ENCODE measurements at places on chromosomes 1 and 21.

GRCh38 chr1:17596186-17596585 lies 56.7 kb downstream of the ARHGEF10L start:
- DNase-seq: no peak

- DNase-seq: no peak
Observed at GRCh38 chr1:165376041-165376810, 19.7 kb upstream of the LMX1A start.

DNA sequence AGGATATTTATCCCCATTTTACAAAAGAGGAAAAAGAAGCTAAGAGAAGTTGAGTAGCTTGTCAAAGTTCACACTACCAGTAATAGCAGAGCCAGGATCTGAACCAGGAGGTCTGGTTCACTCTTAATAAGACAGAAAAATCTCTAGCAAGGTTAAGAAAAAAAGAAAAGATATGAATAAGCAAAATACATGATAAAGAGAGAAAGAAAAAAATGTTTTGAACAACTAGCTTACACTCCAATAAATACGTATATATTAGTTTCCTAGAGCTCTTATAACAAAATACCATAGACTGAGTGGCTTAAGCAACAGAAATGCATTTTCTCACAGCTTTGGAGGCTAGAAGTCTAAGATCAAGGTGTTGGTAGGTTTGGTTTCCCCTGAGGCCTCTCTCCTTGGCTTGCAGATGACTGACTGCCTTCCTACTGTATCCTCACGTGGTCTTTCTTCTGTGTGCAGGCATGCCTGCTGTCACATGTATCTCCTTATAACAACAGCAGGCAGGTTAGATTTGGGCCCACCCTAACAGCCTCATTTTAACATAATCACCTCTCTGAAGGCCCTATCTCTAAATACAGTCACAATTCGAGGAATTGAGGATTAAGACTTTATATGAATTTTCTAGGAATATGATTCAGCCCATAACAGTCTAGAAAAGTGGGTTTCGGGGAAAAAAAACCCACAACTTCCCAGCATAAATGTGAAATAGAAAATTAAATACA lies 60.4 kb downstream of the LEPR start:
- DNase-seq: no peak

DNA sequence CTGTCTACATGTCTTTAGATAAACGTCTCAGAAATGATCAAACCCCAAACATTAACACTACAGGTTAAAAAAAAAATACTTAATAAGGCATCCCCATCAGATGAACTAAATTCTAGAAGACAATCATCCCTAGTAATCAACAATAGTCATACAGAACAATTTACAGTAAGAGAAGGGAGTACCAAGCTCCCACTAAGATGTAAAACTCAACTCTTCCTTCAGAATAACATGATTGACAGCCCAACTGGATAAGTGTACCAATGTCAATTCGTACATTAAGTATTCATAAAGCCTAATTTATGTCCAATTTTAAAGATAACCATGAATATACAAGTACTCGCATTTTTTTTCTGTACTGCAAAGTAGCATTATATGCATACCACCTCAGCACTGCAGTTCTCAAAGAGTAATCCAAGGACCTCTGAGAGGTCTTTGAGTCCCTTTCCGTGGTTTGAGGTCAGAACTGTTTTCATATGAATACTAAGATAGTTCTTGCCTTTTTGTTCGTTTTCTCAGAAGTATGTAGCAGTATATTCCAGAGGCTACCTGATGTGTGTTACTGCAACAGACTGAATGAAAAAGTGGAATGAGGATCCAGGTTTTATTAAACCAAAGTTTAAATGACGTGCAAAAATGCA lies 6.6 kb downstream of the SCAF4 start:
- no peak for DNase-seq

- DNase-seq: peak; percentile 15
Observed at GRCh38 chr1:234925440-234926263, 203.0 kb downstream of the TOMM20 start.

GRCh38 chr1:61424382-61424781 lies 300.6 kb downstream of the TM2D1 start:
- no peak for DNase-seq

DNA sequence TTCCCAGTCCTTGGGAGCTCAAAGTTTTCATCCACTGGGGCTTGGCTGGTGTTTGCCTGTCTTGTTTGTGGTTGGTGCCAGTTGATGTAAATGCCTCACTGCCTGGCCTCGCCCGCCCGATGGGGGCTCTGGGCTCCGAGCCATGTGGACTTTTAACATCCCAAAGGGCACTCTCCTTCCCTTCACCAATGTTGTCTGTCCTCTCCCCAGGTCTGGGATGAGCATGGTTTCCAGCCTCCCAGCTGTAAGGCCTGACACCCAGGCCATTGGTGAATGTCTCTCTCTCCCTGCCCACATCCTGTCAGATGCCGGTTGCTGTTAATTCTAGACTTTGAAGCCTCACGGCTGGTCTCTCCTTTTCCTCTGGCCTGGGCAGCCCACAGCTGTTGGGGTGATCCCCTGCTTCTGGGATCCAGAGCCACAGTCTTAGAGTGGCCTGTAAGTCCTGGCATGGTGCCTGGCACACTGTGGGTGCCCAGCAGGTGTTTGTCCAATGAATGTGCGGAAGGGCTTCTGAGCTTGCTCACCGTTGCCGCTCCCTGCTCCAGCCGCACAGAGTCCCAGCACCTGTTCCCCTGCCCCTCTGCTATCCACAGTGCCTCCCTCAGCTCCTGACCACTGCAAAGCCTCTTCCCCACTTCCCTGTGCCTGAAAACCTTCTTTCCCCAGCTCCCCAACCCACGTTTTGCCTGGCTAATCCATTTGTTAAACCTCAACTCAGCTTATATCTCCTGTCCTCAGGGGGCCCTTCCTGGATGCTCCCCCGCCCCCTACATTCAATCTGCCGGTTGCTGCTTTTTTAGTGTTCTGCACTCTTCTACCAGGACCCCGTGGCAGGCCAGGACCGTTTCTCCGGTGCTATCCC lies 3.3 kb upstream of the C1orf174 start:
- no peak for DNase-seq

- DNase-seq: peak; percentile 53
Observed at GRCh38 chr1:152495066-152495675, 15.4 kb upstream of the LCE5A start.

GRCh38 chr1:205929496-205930194 lies 13.6 kb downstream of the SLC26A9 start:
- DNase-seq: no peak

DNA sequence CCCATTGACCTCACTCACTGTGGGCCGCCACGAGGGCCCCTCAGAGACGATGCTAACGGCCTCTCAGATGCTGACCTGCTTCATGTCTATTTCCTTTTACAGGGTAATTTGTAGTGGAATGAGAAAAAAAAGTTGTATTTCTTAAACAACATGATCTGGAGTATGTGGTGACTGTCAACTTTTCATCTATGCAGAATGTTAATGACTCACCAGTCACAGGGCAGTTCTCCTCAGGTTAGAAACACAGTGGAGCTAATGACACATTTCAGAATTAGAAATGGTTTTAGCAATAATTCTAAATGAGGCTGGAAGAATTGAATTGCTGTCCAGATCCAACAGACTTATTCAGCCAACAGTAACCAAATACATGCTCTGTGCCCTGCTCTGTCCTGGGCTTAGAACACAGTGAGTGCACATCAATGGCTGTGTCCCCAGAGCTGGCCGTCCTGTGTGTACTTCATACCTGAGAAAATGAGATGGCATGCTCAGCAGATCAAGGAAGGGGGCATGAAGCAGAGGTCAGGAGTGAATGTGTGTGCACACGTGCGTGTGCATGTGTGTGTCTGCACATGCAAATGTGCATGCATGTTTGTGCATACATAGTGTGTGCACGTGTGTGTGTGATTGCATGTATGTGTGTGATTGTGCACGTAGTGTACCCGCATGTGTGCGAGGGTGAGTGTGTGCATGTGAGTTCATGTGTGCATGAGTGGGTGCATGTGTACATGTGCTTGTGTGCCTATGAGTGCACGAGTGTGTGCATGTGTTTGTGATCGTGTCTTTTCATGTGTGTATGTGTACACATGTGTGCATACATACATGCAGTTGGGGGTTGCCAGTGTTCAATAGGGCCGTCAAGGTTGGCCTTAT lies 145.3 kb downstream of the PCBP3 start:
- no peak for DNase-seq

- DNase-seq: no peak
Observed at GRCh38 chr1:116502671-116503314, 68.0 kb downstream of the CD58 start.

DNA sequence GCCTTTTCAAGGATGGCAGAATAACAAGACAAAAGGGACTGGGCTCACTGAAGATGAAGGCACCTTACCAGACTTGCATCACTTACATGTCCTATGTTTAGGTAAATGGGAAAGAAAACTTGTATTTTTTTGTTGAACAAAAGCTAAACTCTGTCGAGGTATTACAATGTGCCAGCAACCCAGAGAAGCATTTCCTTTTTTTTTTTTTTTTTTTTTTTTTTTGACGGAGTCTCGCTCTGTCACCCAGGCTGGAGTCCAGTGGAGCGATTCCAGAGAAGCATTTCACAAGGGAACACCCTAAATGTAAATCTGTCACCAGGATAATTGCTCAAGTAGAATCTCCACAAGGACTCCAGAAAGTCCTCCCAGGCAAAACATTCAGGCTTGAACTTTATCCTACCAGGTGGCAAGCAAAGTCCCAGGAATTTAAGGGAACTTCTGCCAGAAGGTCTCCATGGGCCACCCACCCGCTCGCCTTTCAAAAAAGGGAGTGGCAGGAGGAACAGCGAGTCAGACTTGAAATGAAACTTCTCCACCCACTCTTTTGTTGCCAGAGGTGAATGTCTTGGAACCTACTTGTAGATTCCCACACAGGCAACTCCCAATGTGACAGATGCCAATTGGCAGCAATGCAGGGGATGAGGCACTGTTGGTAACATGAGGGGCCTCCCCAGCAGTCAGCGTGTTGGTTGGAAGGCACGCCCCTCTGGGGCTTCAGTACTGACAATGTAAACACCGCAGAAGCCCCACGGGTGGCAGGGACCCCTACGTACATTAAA lies 125.0 kb downstream of the TIAM1 start:
- DNase-seq: no peak

DNA sequence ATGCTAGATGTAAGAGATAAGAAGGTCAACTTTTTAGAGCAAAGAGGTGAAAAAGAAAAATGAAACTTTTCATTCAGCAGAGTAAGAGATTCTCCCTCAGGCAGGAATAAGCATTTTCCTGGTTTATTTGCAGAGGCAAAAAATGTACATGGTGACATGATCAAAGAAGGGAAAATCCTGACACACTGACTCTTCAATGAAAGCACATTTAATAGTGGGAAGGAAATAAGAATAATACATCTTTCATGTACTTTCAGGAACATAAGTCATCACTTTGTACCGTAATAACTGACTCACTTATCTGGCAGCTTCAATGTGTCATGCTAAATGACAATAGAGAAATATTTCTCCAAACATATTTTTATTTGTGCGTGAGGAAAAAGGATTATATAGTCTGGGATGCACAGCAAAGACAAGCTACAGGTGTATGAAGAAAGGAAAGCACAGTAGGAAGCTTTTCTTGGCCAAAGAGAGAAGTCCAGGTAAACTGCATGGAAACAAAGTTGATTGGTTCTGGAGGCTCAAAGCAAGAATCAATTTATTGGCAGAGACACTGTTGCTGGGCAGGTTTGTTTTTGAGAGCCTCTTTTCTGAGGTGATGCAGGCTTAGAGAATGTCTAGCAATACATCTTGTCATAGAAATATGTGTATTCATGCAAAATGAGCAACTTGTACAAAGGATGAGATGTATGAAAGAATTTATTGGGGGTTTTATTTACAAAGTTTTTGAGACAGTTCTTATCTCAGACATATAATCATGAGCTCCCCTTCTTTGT lies 1409.0 kb downstream of the PLA2G4A start:
- peak; percentile 13 for DNase-seq

GRCh38 chr1:170471398-170472053 lies 60.4 kb upstream of the GORAB start:
- no peak for DNase-seq

GRCh38 chr1:4020449-4020848 lies 120.4 kb upstream of the C1orf174 start:
- DNase-seq: no peak
